Stimulated activated memory B cell treated with anti-CD40 and anti-IgM and Interleukin-4, amounts not matched to agents 10 μg/mL and 1 μg/mL and 100 μg/mL, for 72 hours (primary cell): ENCODE measurements at places on chromosomes 2 and 18.

DNA sequence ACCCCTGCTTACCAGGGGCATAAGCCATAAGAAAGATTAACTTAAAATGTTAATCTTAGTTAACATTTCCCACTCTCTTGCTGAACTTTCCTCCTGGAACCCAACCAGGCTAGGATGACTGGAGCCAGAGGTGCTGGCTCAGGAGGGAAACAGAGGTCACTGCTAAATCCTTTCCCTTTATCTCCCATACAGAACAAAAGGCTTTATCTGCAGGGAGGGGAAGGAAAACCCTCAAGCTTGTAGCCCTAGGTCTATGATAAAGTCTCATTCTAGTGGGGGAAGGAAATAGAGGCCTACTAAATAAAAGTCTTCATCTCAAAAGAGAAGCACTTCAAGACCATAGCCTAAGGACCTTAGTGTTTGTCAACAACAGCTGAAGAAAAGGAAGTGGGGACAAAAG is 18.6 kb downstream of the HIBCH start:
- no peak for ATAC-seq

- no peak for ATAC-seq
Observed at GRCh38 chr2:162057426-162057825, 16.6 kb downstream of the DPP4 start.

DNA sequence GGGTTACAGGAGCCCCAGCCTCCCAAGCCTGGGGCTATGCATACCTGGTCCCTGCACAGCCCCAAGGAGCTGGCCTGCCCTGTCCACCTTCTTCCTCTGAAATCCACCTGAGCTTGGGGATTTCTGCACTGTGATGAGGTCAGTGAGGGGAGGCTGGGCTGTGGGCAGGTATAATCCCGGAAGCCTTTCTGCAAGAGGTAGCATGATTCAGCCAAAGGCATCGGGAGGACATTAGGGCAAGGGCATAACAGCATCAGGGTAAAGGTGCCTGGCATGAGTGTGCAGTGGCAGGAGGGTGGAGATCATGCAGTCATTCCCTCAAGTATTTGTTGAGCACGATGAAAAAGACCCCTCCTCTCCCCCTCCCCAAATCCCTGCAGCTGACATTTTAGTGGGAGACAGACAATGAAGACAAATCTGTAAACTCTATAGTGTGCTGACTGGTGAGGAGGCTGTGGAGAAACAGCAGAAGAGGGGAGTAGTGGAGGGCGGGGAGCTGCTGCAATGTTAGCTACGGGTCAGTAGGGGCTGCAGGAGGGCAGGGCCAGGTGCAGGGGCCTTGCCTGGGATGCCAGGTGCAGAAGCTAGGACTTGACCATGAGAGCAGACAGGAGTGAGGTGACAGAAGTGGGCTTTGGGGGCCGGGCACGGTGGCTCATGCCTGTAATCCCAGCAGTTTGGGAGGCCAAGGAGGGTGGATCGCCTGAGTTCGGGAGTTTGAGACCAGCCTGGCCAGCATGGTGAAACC is 18.7 kb downstream of the ZFP36L2 start:
- no peak for ATAC-seq

DNA sequence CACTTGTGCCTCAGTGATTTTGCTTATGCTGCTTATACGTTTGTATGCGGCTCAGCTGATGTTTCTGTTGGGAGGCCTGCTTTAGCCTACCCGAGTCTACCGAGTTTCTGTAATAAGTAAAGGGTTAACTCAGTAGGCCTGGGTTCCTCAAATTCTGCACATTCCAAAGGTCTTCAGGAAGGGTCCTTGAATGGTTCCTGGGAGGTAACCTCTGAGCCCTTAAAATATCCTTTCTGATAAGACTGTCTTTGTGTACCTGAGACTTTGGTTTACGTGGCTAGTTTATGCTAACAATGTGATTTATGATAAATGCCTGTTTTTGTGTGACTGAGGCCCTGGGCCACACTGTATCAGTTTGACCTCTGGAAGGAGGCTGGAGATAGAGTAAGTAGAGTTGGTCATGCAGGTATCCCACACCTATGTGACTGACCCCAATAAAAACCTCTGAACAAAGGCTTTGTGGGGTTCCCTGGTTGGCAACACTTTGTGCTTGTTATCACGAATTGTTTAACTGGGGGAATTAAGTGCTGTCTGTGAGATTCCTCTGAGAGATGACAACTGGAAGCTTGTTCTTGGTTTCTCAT is 18.9 kb upstream of the PNPT1 start:
- no peak for ATAC-seq

GRCh38 chr18:13161276-13161899 is 57.2 kb upstream of the LDLRAD4 start:
- no peak for ATAC-seq

DNA sequence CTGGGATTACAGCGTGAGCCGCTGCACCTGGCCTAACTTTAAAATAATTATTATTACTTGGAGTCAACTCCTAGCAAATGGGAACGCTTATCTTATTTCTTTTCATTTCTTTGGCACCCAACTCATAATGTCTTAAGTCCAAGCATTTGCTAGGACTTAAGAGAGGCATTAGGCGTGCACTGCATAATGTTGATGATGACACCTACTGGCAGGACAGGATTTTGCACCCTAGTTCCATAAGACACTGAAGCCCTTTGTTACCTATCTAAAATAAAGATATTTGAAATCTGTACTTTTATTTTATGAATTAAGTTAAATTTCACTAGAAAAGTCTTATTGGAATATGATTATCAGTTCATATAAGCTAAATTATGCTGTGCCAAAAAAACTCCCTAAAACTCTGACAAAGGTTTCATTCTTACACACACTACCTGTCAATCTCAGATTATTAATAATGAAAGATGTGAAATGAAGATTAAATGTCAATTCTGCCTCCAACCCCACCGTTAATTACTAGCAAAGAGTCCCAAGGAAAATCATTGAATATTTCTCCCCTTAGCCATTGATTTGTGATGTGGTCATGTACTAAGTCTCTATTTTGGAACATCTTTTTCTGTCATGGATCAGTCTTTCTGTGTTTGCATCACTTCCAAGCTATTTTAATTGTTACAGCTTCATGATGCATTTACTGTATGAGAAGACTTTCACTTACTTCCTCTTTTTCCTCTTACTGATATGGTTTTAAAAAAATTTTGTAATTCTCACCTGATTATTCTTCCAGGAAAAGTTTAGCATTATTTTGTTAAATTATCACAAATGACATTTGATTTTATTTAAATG is 12.7 kb upstream of the CDH2 start:
- ATAC-seq, result no peak
